ENCODE measurements at places on chromosomes 1 and 21. TPM values are rescaled to one million over a fixed set of nuclear protein-coding genes. Genes with fewer than 3 reads are reported as not detected.

The SPAG17 gene
- 1.1 TPM for total RNA-seq

The PCBP3 gene
- 7.8 TPM for total RNA-seq

The COL8A2 gene
- total RNA-seq, result 5.0 TPM

GRCh38 chr1:33137800-33138199, 44.0 kb downstream of the TRIM62 start:
- peak; percentile 91 for DNase-seq

DNA sequence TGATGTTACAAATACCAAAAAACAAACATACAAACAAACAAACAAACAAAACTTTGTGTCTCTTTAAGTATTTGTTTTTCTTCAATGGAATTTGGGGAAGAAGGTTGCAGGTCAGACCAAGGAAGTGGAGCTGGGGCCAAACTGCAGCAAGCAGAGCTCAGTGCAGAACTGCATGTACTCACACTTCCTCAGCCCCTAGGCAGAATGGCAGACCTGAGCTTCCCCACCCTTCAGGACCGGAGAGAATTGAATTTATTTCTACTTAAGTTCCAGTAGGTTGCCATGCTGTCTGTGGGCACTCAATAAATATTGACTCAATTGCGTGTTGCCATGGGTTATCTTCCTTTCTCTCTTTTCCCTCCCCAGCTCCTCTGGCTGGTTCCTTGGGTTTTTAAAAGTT, 173.6 kb downstream of the PTGER3 start:
- peak; percentile 6 for DNase-seq

DNA sequence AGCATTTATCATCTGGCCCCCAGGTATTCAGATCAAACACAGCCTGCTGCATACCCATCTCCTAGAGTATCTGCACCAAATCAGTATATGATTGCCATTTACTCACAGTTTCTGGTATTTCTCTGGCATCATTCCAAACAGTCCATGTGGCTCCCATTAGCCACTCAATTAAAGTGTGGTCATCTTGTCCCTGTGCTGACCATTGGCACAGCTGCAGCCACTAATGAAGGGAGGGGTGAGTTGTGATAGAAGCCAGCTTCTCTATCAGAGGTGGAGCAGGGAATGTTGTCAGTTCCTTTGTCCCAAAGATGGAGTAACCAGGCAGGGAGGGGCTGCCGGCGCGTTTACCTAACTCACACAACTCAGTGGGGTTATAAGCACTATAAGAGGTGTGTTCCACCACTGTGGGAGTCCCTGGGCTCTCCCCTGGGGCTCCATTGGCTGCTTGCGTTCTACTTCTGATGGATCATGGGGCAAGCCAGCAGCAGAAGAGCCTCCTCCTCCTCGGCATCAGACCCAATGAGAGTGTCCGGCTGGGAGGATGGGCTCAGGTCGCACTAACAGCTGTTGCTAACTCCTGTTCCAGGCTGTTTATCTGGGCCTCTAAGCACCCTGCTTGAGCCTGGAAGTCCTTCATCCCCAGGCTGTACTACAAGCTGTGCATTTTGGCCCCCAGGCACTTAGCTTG, 108.6 kb downstream of the GDAP2 start:
- no peak for DNase-seq

- no peak for DNase-seq
Measured at GRCh38 chr1:227622739-227623475, 59.6 kb downstream of the ZNF678 start.

- no peak for DNase-seq
Measured at GRCh38 chr1:21827141-21827679, 15.1 kb downstream of the LDLRAD2 start.

DNA sequence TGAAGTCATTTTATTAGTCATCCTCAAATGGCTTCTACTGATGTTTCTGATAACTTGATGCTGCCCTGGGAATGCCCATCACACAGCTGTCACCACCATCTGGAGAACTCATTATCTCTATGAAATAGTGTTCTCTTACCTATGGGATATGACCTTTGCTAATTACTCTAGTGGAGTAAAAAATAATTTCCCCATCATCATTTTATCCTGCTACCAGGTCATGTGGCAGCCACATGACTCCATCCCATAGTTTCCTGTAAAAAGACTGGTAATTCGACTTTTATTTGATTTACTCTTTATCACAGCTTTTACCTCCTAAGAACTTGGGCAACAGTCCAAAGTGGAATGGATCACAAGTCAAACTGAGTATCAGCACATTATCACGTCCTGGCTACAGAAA, 76.1 kb upstream of the USP25 start:
- no peak for DNase-seq

- no peak for DNase-seq
Measured at GRCh38 chr1:50970931-50971582, 1.0 kb downstream of the CDKN2C start.

DNA sequence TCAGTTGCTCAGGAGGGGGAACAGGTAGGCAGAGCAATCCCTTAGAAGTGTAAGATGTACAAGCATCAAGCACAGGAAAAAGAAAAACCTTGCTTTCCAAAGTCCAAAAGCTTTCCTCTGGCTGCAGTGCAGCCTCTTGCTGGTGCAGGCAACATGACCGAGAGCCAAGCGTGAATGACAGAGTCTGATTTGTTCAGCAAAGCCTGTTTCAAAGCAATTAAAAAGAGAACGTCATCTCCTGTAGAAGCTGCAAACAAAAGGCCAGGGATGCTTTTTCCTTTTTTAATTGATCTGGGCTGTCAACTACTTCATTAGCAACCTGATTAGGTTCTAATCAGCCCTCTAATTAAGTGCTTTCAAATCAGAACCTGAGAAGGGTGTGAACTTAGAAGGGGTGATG, 38.2 kb upstream of the PLA2G2C start:
- DNase-seq, result no peak

GRCh38 chr1:198678301-198678836, 39.5 kb downstream of the PTPRC start:
- DNase-seq, result no peak

DNA sequence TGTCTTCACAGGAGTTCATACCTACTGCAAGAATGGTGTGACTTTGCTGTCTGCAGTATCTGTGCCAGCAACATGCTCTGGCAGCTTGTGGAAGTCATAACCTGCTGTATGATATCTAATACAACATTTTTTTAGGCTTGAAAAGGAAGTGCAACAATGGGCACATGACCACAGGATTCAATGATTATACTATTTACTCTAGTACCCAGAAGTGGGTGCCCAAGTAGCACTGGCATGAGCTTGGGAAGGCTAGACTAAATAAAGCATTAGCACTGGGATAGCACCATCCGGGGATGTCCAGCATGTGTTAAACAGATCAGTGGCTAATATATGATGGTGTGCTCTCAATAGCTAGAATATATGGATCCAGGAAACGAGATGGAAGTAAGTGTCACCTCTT, 98.6 kb upstream of the PDE4B start:
- no peak for DNase-seq

DNA sequence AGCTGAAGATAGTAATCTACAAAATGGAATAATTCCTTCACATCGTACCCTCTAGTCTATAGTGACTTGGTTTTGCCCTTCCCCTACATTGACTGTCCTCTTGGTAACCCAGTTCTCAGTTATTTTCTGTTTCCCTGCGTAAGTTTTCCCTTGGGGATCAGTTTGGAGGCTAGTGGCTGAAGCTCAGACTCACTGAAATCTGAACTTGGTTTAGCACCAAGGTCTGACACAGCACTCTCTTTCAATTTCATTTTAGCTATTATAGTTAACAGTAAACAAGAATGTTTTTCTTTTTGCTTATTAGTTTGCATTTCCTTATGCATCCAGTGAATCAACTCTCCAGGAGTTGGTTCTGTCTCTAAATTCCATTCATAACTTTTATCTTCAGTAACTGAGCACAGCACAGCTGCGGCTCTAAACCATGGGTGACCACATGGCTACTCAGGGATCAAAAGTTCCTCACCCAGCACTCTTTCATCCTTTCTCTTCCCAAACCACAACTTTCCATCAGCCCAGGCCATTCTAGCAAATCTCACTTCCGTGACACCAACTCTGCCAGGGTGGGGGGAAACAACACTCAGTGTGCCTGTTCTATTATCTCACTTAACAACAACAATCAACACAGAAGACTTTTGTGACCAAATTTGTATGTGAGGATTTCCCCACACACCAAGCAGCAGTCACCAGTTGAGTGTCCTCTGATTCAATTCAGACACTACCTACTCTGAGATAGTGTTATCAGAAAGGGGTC, 17.6 kb upstream of the IFI6 start:
- DNase-seq, result no peak

GRCh38 chr1:93766451-93766850, 84.8 kb upstream of the BCAR3 start:
- peak; percentile 23 for DNase-seq

- peak; percentile 84 for DNase-seq
Measured at GRCh38 chr1:25619101-25619890, 2.7 kb downstream of the MAN1C1 start.

- no peak for DNase-seq
Measured at GRCh38 chr1:110200666-110201065, 9.4 kb upstream of the KCNC4 start.

- DNase-seq, result no peak
Measured at GRCh38 chr1:228801068-228801467, 65.8 kb downstream of the RHOU start.

Measured in GM23338 (cell line).